ENCODE measurements at places on chromosomes 16 and 17.

DNA sequence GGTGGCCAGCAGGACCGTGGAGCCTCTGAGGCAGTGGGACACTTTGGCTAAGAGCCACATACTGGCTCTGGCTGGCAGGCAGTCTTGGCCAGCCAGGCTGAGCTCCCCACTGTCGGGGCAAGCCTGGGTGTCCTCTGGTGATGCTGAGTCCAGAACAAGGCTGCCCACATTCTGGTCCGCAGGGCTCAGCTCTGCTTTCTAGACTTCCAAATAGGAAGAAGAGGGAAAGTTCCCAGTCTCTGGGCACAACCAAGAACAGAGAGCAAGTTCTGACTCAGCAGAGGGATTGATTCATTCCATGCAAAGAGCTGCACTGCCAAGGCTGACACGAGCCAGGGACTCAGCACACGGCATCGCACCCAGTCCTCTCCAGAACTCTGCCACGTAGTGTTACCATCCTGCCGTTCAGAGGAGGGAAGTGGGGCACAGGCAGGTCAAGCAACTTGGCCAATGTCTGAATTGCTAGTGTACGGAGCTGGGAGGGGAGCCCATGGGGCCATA is 58.9 kb downstream of the NOS2 start:
- no peak for DNase-seq

DNA sequence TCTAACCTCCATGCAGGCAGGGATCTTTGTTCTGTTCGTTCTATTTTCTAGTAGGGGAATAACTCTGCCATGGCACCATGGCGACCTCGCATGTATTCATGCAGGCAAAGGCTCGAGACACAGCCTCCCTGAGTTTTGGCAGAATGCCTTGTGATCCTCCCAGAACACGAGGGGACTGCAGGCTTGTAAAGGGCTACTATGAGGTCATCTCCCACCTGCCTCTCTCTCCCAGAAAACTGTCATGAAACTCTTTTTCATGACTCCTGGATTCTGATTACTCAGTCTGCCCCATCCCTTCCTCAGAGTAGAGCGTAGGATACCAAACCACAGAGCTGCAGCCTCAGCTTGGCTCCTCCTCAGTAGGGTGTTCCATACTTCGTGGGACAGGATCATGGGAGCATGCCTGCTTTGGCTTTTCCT is 64.3 kb downstream of the IGF2BP1 start:
- no peak for DNase-seq

DNA sequence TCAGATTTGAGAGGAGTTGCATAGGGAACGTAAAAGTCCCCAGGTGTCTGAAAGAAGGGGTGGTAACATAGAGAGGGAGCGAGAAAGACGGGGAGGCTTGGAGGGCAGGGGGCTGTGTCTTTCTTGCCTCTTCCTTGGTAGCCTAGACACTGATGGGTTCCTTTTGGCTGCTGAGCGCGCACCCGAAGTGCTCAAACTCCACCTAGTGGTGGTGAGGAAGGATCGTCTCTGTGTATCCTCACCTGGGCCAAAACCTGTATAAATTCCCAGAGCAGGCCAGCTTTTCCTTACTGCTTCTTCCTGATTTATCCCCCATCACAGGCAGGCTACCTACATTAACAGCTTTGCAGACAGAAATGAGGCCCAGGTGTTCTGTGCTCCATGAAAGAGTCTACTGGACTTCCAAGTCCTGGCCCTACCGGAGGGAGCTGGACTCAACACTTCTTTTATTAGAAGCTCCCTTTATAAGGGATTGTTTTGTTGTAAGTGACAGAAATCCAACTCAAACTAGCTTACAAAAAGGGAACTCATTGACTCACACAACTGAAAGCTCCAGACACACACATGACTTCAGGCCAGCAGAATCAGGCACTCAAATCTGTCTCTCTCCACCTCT is 5.5 kb upstream of the SLC25A35 start:
- no peak for DNase-seq

DNA sequence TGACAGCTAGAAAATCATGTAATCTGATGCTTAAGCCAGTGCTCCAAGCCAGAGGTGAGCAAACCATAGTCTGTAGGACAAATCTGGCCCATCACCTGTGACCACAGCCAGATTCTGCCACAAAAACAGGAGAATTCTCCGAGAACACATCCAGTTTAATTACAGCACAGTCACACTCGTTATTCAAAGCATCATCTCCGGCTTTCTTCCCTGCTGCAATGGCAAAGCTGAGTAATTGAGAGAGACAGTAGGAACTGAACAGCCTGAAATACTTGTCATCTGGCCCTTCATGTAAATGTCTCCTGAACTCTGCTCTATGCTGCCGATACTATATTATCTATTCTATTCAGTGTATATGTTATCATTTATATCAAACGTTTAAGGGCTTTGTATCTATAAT is 121.4 kb upstream of the FOXF1 start:
- DNase-seq = no peak

DNA sequence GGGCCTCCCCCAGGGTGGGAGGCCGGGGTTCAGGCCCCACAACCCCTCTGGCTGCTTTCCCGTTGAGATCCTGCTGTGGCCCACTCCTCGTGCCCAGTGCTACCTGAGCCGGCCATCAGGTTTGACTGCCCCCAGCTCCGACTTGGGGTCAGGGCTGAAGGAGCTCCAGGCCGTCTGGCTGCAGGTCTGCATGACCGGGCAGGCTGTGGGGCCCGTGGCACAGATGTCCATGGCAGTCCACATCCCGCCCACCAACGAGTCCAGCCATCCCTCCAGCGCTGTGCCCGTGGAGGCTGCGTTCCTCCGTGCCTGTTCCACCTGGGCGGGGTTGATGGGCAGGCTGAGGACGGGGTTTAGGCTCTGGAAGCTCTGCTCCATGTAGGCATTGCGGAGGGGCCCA is 362.2 kb downstream of the XYLT1 start:
- DNase-seq = no peak

DNA sequence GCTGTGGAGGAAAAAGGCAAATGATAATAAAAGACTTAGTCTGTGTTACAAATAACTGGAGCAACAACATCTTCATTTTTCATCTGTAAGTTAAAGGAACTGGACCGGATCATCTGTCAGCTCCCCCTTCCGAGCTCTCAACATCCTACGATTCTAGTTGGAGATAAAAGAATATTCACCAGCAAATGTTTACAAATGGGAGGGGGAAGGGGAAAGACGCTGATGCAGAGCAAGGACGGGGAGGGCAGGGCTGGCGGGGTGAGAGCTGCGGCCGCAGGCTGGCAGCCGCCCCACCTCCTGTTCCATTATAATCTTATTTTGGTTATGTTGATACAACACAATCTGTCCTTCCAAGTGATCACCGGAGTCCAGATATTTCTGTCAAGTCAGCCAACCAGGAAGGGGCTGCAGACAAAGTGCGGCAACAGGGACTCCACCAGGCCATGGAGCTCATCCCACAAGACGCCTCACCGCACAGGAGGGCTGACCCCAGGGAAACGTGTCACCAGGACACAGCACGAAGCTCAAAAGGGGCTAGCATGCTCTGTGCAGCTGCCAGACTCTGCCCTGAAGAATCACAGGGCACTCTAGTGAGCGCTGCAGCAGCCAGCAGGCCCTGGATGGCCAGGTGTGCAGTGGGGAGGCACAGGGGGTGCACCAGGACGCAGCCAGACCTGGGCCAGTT is 19.7 kb downstream of the FBXO31 start:
- no peak for DNase-seq

- DNase-seq = no peak
Observed at GRCh38 chr17:63714550-63715277, 14.8 kb upstream of the LIMD2 start.

DNA sequence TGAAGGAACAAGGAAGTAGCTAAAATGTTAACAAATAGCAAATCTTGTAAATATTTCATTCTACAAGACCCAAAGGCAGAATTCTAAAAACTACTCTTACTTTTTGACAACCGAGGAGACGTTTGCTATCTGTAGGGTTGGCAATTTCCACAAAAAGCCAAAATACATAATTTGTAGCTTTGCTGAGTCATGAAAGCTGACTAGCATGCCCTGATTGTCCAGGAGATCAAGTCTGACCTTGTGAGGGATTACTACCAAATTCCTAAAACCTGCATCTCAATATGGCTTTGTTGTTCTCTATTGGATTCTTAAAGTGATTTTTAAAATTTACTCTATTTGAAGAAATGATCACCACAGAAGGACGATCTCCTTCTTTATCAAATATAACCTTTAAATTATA is 10.8 kb downstream of the DNAJA2 start:
- DNase-seq = no peak

DNA sequence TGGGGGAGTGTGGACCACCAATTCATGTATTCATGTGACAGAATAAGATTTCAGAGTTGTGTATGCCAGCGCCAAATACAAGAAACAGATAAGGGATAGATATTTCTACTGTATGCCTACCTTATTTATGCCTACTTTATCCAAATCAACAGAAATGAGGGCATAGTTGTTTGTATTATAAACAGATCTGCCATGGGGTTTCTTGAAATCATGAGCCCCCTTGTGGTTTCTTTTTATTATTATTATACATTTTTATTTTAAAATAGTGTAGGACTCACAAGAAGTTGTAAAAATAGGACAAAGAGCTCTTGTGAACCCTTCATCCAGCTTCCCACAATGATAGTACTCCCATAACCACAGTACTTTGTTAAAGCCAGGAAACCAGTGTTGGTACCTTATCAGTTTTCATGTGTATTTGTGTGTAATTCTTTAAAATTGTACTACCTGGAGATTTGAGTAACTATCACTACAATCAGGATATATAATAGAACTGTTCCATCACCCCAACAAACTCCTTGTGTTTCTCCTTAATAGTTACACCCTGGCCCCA is 229.4 kb downstream of the CCDC182 start:
- no peak for DNase-seq

- no peak for DNase-seq
Observed at GRCh38 chr17:35238821-35239220, 4.1 kb upstream of the SLFN5 start.

GRCh38 chr16:50462793-50463507 is 85.2 kb upstream of the NKD1 start:
- DNase-seq = no peak

DNA sequence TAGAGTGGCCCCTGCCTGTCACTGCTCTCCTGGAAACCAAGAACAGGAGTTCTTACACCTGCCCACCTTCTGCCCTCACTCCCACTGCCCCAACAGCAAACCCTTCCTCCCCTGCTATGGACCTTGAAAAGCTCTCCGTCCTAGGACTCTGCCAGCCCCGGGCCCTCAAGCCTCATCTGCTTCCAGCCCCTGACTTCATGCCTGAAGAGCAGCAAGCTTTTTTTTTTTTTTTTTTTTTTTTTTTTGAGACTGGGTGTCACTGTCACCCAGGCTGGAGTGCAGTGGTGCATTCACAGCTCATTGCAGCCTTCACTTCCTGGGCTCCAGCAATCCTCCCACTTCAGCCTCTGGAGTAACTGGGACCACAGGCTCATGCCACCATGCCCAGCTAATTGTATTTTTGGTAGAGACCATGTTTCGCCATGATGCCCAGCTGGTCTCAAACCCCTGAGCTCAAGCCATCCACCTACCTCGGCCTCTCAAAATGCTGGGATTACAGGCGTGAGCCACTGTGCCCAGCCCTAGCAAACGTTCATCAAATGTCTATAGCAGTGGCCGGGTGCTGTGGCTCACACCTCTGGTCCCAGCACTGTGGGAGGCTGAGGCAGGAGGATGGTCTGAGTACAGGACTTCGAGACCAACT is 16.9 kb downstream of the CARHSP1 start:
- DNase-seq = no peak

- no peak for DNase-seq
Observed at GRCh38 chr17:39999067-39999466, 16.2 kb upstream of the CSF3 start.

GRCh38 chr16:67948015-67948414 is 4.1 kb upstream of the LCAT start:
- DNase-seq = no peak

GRCh38 chr17:12492450-12492849 is 173.2 kb upstream of the MYOCD start:
- DNase-seq = no peak

DNA sequence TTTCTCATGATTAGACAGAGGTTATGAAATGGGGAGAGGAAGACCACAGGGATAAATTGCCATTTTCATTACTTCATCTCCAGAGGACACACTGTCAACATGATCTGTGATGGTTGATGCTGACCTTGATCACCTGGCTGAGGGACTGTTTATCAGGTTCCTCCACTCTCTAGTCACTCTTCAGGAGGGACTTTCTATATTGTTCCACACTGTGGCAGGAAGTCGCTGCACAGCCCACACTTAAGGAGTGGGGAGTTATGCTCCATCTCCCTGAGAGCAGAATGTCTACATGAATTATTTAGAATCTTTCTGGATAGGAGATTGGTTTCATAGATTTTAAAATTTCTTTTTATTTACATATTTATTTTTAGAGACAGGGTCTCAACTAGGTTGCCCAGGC is 46.7 kb downstream of the CYB5B start:
- DNase-seq = no peak

GRCh38 chr16:10868596-10869469 is 8.2 kb upstream of the CIITA start:
- DNase-seq = no peak

GRCh38 chr16:31364421-31364820 is 9.4 kb downstream of the ITGAX start:
- DNase-seq = no peak

GRCh38 chr17:81665205-81666091 is 957 bp downstream of the OXLD1 start:
- peak; percentile 62 for DNase-seq

DNA sequence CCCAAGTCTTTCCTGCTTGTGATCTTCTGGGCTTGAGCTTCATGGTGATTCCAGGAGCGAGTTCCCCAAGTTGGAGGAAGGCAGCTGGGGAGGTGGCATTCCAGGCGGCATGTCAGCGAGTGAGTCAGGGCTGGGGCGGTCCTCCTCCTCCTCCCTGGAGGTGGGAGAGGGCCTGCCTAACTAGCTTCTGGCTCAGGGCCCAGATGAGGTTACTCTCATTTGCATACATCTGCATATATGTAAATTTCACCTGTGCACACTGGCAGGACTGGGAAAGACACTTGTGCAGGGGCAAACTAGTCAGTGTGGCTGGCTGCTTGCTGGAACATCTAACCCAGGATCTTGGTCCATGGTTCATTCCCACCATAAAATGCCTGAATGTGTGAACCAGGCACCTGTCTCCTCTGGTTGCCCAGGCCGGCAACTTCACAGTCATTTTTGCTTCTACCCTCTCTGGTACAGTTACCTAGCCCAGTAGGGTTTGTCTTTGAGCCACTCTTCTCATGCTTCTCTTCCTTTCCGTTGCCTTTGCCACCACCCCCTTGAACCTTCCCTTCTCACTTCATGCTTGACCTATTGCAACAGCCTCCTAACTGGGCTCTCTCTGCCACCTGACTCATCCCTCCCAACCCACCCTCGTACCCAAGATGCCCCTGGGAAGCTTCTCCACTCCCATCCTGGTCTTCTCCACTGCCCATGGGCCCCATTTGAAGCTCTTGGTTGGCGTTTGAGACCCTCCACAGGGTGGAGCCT is 9.6 kb upstream of the DLX4 start:
- DNase-seq = no peak

All from HL-60 (cell line).